Transverse colon (tissue), 4 donors: ENCODE measurements at places on chromosomes 3 and 15. TPM values are rescaled to one million over a fixed set of nuclear protein-coding genes. Genes with fewer than 3 reads are reported as not detected.

The SLC24A5 gene
- not detected for total RNA-seq

DNA sequence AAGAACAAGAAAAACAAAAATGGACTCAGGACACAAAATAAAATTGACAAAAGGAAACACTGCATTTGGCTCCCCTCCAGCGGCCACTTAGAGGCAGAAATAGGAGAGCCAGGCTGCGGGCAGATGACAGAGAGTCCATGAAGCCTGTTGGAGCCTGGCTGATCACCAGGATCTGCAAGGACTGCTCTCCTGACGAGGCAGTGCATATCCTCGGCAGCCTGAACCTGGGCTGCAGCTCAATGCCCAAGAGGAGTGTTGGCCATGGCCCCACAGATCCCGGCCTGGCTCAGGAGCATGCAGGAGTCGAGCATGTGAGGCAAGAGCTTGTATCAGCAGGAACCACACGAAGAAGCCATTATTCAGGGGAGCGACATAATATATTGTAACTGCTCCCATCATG, 199.8 kb downstream of the STT3B start:
- no peaks in the 10 kb centered on the region for H3K27me3 ChIP-seq
- no peak overlapping the region for H3K27ac ChIP-seq
- H3K4me3 ChIP-seq, result no peak overlapping the region
- no peak for DNase-seq

The DNAH12 gene
- not detected for total RNA-seq

- H3K27ac ChIP-seq, result no peak overlapping the region
- H3K4me1 ChIP-seq, result peaks cover 4% of the 10 kb centered on the region
- DNase-seq, result no peak
- no peak overlapping the region for H3K4me3 ChIP-seq
- peaks cover 46% of the 10 kb centered on the region for H3K27me3 ChIP-seq
Observed at GRCh38 chr3:198070871-198071270, 110.9 kb downstream of the LMLN start.

The LMAN1L gene
- total RNA-seq, result not detected

- no peak overlapping the region for H3K4me3 ChIP-seq
- H3K4me1 ChIP-seq, result no peaks in the 10 kb centered on the region
- H3K36me3 ChIP-seq, result no peaks in the 10 kb centered on the region
- no peak for DNase-seq
Observed at GRCh38 chr3:24756101-24756888, 261.6 kb upstream of the THRB start.

DNA sequence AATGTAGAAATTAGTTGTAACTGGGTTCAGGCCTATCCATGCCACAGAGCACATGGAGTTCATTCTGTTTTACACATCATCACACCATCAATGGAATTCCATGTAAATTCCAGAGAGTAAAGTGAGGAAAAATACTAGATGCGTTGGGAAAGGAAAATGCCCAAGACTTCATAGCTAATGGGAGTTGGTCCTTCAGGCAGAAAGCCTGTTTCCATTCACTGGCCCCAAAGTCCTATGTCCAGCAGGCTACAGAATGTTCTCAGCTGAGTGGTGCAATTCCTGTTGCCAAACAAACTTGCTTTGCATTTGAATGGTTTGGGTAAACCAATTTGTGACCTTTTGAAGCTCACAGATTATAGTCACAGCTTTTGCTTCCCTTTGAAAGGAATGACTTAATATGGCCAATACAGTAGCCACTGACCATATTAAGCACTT, 164.6 kb upstream of the PFN2 start:
- no peak overlapping the region for H3K4me3 ChIP-seq
- H3K27me3 ChIP-seq, result no peaks in the 10 kb centered on the region
- no peaks in the 10 kb centered on the region for H3K36me3 ChIP-seq
- no peaks in the 10 kb centered on the region for H3K4me1 ChIP-seq

DNA sequence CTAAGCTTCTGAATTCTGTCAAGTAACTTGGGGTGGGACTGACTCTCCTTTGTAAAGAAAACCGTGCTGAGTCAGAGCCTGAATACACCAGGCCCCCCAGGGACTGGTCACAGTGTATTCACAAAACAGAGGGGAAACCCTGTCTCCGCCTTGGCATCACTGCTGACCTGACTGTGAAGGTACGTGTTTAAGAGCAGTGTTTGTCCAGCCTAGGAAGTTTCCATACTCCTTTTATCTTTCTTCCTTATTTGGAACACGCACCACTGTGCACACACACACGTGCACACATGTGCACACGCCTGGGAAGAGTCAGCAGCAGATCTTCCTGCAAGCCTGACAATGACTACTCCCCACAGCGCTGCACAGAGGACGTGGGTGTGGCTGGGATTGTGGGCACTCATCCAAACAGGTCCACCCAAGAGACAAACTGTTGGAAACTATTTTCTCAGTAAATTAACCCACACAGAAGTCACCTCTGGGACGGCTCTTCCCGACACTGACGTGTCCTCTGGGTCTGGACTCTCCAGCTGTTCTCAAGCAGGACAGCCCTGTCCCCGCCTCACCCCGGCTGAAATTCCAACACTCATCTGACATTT, 87.7 kb downstream of the ATP10A start:
- no peaks in the 10 kb centered on the region for H3K4me1 ChIP-seq
- H3K36me3 ChIP-seq, result no peaks in the 10 kb centered on the region
- no peaks in the 10 kb centered on the region for H3K27me3 ChIP-seq
- peak overlapping the region; percentile 58 for H3K27ac ChIP-seq
- no peak overlapping the region for H3K4me3 ChIP-seq

GRCh38 chr15:87487484-87487883, 769.1 kb downstream of the NTRK3 start:
- H3K4me3 ChIP-seq, result no peak overlapping the region
- H3K27me3 ChIP-seq, result no peaks in the 10 kb centered on the region
- DNase-seq, result no peak
- no peak overlapping the region for H3K27ac ChIP-seq
- H3K4me1 ChIP-seq, result no peaks in the 10 kb centered on the region

DNA sequence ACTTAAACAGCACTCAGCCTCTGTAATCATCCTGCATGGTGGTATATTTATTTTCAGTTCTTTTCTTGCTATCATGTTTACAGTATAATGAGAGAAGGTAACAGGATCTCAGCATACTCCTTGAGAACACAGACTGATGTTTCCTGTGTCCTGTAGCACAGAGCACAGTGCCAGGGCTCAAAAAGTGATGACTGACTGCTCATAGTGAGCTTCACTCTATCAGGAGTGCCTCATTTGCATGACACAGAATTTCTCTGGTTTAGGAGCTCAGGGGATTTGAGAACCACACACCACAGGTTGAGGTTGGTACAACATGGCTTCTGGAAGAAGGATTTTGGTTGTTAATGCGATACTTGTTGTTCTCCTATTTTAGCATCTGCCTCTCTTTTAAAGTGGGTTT, 68.5 kb upstream of the SLC2A2 start:
- no peaks in the 10 kb centered on the region for H3K36me3 ChIP-seq
- peaks cover 6% of the 10 kb centered on the region for H3K4me1 ChIP-seq
- H3K27ac ChIP-seq, result no peak overlapping the region
- no peaks in the 10 kb centered on the region for H3K27me3 ChIP-seq
- H3K4me3 ChIP-seq, result no peak overlapping the region

- H3K4me1 ChIP-seq, result no peaks in the 10 kb centered on the region
- no peaks in the 10 kb centered on the region for H3K36me3 ChIP-seq
- DNase-seq, result no peak
- H3K27ac ChIP-seq, result no peak overlapping the region
- no peak overlapping the region for H3K4me3 ChIP-seq
- H3K27me3 ChIP-seq, result no peaks in the 10 kb centered on the region
Observed at GRCh38 chr3:183013856-183014255, 33.5 kb upstream of the DCUN1D1 start.

GRCh38 chr3:64489361-64490044, 198.3 kb downstream of the ADAMTS9 start:
- H3K4me3 ChIP-seq, result no peak overlapping the region
- no peaks in the 10 kb centered on the region for H3K27me3 ChIP-seq
- no peak overlapping the region for H3K27ac ChIP-seq
- peak; percentile 54 for DNase-seq
- H3K4me1 ChIP-seq, result peaks cover 9% of the 10 kb centered on the region

GRCh38 chr3:71168121-71168721, 415.3 kb downstream of the FOXP1 start:
- no peaks in the 10 kb centered on the region for H3K36me3 ChIP-seq
- DNase-seq, result no peak
- H3K27ac ChIP-seq, result peak overlapping the region; percentile 28
- H3K4me3 ChIP-seq, result no peak overlapping the region

- no peaks in the 10 kb centered on the region for H3K36me3 ChIP-seq
- no peaks in the 10 kb centered on the region for H3K4me1 ChIP-seq
- no peak overlapping the region for H3K27ac ChIP-seq
- no peaks in the 10 kb centered on the region for H3K27me3 ChIP-seq
- DNase-seq, result no peak
Observed at GRCh38 chr3:189685860-189686259, 54.7 kb downstream of the TP63 start.

The CTXN2 gene
- not detected for total RNA-seq

- H3K36me3 ChIP-seq, result no peaks in the 10 kb centered on the region
- H3K27ac ChIP-seq, result no peak overlapping the region
- no peaks in the 10 kb centered on the region for H3K27me3 ChIP-seq
- no peak for DNase-seq
- no peaks in the 10 kb centered on the region for H3K4me1 ChIP-seq
Observed at GRCh38 chr3:16496008-16496407, 17.5 kb downstream of the RFTN1 start.

The BCL2A1 gene
- not detected for total RNA-seq
